Activated CD4-positive, CD25-positive, alpha-beta regulatory T cell treated with anti-CD3 and anti-CD28 coated beads, Interleukin-2, amount 50 U/mL, for 72 hours (primary cell): ENCODE measurements at places on chromosomes 12 and 14.

DNA sequence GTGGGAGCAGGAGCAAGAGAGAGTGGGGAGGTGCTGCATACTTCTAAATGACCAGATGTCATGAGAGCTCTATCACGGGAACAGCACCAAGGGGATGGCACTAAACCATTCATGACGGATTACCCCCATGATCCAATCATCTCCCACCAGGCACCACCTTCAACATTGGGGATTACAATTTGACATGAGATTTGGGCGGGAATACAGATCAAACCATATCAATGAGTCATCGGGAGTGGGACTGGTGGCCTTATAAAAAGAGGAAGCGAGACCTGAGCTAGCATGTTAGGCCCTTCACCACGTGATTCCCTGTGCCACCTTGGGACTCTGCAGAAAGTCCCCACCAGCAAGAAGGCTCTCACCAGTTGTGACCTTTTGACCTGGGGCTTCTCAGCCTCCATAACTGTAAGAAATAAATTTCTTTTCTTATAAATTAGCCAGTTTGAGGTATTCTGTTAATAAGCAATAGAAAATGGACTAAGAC is 28.7 kb downstream of the COX8C start:
- DNase-seq: no peak

GRCh38 chr12:129561304-129561703 is 342.5 kb downstream of the TMEM132D start:
- DNase-seq: no peak

DNA sequence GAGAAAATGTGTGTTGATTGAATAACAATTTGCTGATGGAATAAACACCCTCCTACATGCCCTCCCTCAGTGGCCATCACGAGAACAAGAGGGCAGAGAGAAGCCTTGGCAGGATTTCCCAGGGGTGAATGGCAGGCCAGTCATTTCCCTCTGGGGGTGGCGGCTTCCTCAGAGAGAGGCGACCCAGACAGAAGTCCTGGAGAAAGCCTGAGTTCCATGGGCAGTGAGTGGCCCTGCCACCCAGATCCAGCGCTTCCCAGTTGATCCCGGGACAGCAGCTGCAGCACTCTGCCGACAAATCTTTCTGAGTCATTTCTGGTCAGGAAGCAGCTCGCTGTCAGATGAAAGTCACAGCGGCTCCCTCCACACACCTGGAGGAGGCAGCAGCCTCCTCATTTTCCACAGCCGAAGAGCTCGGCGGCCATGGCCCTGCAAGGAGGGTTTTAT is 123.0 kb downstream of the SCARB1 start:
- no peak for DNase-seq

GRCh38 chr12:7512553-7512952 is 9.0 kb upstream of the CD163 start:
- no peak for DNase-seq

- DNase-seq: no peak
Observed at GRCh38 chr14:23372509-23372908, at the start of gene IL25. Gene IL25, plus strand, starts transcription at chr14:23372809.
